AG09319 (cell line): ENCODE measurements at places on chromosomes 11 and 22.

DNA sequence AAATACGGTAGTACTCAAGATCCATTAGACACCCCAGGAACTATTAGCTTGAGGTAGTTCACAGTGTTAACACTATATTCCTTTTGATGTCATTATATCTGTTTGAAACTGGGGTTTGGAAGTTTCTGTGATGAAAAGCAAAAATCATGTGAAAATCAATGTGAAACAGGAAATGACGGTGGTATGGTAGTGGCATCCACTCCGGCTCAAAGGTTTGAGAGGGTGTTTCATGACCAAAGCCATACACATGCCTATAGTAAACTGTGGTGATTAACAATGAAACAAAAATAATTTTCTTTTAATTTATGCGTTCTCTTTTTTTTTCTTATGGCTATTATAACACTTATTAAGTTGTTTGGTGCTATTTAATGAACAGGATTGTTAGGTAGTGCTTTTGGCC lies 10.9 kb downstream of the RAB38 start:
- no peak for DNase-seq

GRCh38 chr11:73988227-73988626 lies 5.6 kb upstream of the UCP2 start:
- DNase-seq, result no peak

DNA sequence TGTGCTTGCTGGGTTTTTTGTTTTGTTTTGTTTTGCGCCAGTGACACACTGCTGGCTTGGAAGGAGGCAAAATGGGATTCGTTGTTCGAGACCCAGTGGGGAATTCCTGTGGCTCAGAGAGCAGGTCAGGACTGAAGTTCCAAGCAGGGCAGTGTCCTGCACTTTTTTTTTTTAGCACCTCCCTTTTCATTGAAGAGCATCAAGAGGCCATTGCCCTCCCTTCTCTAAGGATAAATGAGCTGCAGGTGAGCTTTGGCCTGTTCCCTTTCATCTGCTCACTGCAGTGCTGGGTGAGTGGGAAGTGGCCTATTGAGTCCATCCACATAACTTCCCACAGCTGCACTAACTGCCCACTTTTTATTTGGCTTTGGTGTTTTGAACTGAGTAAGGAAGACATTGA lies 87.8 kb downstream of the ARHGAP42 start:
- DNase-seq, result no peak

GRCh38 chr11:8039530-8040260 lies 41.3 kb upstream of the TUB start:
- no peak for DNase-seq
